ENCODE measurements at places on chromosomes 16 and 17. TPM values are rescaled to one million over a fixed set of nuclear protein-coding genes. Genes with fewer than 3 reads are reported as not detected.

The G6PC1 gene
- total RNA-seq = not detected

The PSMD7 gene
- total RNA-seq = 97.2 TPM

The PYY gene
- total RNA-seq = not detected

The UMOD gene
- not detected for total RNA-seq

Data from T-helper 17 cell (primary cell).